T follicular helper cell (primary cell): ENCODE measurements at places on chromosomes 11 and 22.

DNA sequence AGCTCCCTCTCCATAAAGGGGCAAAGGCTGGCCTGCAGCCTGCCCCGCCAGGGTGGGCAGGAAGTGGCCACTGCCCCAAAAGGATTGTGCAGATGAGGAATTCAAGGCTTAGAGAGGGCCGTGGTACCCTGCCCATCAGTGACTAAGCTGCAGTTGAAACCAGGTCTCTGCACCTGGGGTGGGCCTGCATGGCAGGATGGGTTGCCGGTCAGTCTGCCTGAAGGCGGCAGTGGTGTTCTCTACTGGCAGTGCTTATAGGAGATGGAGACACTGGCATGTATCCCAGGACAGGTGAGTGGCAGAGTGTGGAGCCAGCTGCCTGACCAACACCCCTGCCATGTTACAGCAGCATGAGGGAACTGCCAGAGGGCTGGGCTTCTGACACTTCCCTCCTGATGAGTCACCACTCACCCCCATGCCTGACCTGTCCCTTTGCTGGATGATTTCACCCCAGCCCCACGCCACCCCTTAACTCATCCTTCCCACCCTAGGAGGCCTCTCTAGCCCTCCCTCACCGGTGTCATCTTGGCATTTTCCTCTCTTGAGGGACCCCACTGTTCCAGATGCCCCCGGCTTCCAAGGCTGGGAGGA is 70.2 kb upstream of the LMO1 start:
- no peak for DNase-seq

- DNase-seq = no peak
Measured at GRCh38 chr11:135033540-135033939, 621.5 kb upstream of the B3GAT1 start.

DNA sequence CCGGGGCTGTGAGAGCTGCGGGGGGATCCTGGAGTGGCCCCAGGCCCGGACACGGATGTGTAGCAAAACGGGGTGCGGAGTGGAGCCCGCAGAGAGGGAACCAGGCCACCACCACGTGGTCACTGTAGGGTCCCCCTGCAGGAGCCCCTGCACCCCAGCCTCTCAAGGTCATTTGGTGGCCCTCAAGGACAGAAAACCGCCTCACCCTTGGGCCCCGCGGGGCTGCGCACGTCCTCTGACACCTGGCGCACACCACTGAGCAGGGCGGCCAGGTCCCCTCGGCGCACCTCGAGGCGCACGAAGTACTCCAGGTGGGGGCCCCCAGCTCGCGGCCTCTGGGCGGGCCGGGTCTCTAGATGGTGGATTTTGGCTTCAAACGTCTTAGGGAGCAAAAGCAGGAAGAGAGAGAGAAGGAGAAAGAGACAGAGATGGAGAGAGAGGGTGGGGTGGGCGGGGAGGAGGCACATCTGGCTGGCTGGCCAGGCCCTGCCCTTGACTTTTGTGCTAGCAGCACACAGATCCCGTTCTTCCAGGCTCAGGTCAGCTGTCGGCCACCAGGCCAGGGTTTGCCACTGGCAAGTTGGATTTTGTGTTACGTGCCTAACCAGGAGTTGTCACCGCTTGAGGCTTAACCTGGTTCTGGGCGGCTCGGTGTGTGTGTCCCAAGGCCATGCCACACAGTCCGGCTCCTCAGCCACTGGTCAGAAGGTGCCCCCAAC is 3.2 kb downstream of the TH start:
- DNase-seq = no peak

DNA sequence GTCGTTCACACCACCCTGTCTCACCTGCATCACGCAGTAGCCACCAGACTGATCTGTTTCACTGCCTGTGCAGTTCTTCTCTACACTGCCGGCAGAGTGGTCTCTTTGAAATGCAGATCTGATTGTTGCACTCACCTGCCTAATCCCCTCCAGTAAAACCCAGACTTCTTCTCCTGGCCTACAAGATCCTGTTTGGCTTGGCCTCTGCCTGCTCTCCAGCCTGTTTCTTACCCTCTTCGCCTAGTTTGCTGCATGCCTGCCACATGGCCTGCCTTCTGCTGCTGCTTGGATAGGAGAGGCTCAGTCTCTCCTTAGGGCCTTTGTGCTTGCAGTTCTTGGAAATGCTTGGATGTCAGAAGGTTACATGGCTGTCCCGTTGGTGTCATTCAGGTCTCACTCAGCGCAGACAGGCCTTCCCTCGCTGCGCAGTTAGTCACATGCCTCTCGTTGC is 42.0 kb downstream of the PACS1 start:
- no peak for DNase-seq

GRCh38 chr22:27892811-27893210 is 26.2 kb downstream of the PITPNB start:
- no peak for DNase-seq

GRCh38 chr11:123195188-123196059 is at the start of gene CLMP:
Gene CLMP (minus strand): TSS chr11:123195248. CDS start chr11:123194940, 308 bp downstream.
- no peak for DNase-seq

GRCh38 chr22:35742342-35743100 is 24.8 kb downstream of the APOL5 start:
- DNase-seq = no peak

DNA sequence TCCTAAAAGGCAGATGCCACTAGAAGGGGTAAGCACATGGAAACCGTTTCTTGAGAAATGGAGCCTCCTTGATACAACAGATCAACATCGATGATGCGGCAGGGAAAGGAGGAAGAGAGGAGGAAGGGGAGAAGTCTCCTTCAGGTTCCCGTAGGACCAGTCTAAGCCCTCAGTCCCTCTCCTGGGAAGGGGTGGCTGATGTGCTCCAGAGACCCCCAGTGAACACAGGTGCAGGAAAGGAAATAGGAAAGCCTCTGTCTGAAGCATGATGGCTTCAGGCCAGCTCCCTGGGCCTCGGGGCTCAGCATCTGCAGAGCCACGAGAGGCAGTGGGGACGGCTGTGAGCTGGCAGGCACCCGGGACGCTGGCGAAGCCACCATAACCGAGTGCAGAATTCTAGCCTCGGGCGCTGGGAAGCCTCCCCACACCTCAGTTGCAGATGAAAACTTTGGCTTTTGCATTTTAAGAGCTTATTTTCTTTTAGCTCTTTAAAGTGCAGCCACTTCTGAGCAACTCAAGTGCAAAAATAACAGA is 1.8 kb downstream of the SPATA19 start:
- DNase-seq = no peak
